ENCODE measurements at places on chromosomes 3 and 15.

- DNase-seq: peak; percentile 52
These were observed 12.8 kb downstream of the LXN start for GRCh38 chr3:158659454-158660237.

DNA sequence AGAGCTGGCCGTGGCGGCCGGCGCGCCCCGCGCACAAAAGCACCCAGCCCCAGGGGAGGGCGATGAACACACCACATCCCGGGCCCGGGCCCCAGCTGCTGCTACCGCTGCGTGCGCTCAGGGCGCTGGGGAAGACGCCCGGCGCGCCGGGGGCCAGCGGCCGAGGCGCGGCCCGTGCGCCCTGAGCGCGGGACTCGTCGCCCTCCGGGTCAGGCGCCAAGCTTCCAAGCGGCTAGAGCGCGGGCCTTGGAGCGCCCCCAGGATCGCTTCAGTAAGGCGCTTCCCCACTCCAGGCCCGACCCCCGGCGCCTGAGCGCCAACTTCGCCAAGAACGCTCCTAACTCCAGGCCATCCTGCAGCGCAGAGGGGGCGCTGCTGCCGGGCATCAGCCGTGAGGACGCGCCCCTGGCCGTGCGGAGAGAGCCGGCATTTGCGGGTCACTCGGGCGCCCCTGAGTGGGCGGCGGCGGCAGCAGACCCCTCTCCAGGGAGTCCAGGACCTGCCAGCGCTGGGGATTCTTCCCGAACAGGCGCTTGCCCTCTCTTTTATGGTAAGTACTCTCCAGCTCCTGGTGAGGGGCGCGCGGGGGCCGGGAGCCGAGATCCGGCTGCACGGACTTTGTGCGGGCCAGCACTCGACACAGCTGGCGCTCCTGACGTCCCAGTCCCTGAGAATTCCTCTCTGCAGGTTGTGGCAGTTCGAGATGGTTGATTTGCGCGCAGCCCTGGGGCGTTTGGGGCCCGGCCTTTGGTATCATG is 475 bp downstream of the SPSB4 start:
- DNase-seq: no peak

DNA sequence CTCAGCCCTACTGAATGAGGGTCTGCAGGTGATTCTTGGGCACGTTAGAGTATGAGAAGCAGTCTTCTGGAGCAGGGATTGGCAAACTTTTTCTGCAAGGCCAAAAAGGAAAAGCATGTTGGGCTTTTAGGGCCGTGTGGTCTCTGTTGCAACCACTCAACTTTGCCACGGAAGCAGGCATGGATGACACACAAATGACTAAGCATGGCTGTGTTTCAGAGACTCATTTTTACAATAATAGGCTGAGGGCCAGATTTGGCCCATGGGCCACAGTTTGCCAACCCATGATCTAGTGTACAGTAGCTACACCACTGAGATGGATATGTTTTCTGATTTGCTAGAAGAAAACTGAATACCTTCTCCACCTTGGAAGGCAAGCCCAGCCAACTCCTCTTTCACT is 66.1 kb upstream of the PRICKLE2 start:
- DNase-seq: no peak

GRCh38 chr15:70531576-70531975 is 231.8 kb downstream of the UACA start:
- DNase-seq: no peak

DNA sequence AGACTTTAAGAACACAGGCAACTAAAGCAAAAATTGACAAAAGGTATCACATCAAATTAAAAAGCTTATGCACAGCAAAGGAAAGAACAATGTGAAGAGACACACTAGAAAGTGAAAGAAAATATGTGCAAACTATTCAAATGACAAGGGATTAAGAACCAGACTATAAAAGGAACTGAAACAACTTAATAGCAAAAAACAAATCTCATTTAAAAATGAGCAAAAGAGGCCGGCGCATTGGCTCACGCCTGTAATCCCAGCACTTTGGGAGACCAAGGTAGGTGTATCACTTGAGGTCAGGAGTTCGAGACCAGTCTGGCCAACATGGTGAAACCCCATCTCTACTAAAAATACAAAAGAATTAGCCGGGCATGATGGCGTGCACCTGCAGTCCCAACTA is 14.4 kb downstream of the NGLY1 start:
- DNase-seq: no peak

GRCh38 chr3:16929311-16929710 is 44.6 kb downstream of the PLCL2 start:
- no peak for DNase-seq

DNA sequence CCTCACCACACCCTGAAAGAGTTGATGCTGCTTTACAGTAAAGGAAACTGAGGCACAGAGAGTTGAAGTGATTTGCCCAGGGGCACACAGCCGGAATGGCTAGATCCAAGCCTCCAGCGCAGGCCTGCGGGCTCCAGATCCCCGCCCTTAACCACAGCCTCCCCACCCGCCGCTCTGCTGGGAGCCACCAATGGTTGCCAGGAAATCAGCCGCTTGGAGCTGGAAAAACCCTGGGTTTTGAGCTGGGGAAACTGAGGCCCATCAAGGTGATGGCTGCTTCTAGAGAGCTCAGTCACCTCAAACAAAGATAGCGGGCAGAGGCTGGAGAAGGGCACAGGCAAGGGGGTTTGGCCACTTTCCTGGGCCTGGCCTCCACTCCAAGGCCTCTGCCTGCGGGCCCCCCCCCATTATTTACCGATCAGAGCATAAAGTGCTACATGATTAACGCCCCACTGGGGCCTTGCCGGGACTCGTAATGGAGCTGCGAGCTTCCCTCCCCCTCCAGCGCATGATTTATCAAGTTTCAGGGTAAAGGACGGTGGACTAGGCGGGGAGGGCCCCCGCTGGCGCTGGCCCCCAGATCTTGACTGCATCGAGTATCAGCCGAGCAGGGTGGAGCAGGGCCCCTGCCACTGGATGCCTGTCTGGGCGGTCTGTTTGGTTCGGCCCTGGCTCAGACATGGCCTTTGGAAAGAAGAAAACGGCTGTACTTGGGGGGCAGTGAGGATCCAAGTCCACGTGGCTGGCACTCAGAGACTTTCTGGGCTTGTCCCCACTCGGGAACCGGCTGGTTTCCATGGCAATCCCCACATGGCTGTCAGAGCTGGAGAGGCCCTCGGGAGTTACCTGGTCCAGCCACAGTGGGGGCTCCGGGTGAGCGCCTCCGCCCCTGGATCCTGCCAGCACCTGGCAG is 9.1 kb downstream of the PLXND1 start:
- DNase-seq: no peak

- DNase-seq: no peak
These were observed 10.4 kb upstream of the SEMA4B start for GRCh38 chr15:90190606-90191343.

GRCh38 chr15:70761046-70761445 is 2.3 kb downstream of the UACA start:
- no peak for DNase-seq

DNA sequence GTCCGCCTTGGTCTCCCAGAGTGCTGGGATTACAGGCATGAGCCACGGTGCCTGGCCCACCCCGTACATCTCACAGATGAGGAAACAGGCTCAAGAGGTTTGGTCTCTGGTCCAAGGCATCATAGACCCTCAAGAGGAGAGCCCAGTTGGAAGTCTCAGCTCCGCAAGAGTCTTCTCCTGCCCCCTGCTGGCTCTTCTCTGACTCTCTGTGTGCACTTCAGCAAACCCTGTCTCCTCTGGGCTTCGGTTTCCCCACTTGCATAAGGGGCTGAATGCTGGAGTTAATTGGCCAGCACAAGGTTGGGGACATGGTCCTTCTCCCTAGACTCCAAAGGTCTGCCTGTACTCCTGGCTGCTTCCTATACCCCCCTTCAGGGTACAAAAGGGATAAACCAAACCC is 3.9 kb downstream of the MST1R start:
- peak; percentile 22 for DNase-seq

DNA sequence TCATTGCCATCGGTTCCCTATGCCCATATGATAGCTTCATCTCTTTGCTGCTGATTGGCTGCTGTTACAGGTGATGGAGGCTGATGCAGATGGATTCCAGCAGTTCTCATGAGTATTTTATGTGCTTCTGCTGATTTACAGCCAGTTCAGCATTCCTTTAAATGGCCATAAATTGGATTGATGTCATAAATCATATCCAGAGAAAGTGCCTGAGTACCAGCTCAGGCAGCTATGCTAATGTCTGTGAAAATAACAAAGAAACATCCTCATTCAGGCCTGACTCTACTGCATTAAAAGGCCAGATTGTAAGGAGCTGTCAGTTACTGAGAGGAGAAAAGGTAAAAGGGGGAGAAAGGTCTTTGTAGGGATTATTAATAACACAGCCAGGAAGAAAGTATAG is 756.8 kb downstream of the IGSF11 start:
- no peak for DNase-seq

DNA sequence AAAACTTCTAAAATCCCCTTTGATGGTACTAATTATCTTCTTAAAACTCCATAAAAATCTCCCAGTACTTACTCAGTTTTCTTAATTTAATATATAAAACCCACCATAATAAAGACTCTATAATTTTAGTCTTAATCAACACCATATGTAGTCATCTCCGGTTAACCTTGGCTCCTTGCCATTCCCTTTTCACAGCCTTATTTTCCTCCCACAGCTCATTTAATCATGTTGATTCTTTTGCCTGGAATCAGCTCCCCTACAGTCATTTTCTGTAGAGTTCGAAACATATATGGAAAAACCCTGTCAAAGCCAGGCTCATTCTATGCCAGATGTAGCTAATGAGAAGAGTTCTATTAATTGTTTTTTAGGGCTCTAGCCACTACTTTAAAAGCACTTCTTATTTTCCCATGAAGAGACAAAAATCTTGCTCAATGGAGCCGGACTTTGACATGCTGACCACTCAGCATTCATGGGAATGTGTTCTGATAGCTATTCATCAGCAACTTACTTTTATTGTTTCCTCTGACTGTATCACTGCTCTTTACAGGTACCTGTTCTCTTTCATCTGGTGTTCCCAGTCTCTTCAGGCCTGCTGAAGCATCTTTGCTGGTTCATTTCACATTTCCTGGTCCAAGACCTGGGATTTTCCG is 573.4 kb downstream of the NAALADL2 start:
- no peak for DNase-seq

- no peak for DNase-seq
These were observed 357.1 kb upstream of the PROK2 start for GRCh38 chr3:72142028-72142427.

- DNase-seq: no peak
These were observed 80.6 kb downstream of the RBPMS2 start for GRCh38 chr15:64694816-64695215.

DNA sequence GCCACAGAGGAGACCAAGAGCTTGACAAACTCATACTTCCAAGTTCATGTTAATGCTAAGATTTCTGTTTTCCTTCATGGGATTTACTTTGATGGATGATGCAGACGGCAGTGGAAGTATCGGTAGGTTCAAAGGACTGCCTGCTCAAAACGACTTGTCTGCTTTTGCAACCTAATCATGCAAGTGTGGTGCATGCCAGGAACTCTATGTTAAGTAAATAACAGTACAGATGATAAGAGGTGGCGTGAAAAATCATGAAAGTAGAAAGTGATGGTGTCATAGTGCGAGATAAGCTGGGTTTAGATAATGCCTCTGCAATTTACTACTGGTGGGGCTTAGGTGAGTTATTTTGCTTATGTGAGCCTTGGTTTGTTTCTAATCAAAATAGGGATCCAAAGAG is 14.7 kb upstream of the LMCD1 start:
- no peak for DNase-seq

- no peak for DNase-seq
These were observed 30.4 kb downstream of the LSM3 start for GRCh38 chr3:14208977-14209394.

DNA sequence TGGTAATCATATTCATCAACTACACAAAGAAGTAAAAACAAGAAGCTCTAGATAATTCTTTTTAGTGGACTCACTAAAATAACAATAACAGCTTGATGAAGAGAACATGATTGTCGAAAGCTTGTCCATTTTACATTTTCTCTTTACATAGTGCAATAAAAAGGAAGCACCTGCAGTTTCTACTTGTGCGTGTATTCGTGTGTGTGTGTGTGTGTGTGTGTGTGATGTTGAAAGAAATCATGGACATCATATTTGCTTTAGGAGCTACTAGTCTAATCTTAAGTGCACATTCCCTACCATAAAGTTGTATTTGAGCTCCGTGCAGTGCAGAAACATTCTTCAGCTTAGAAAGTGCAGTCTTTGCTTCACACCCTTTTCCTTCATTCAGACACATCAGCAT is 288.8 kb downstream of the ZBTB20 start:
- DNase-seq: no peak

- no peak for DNase-seq
These were observed 2.3 kb downstream of the PHLDB2 start for GRCh38 chr3:111861391-111861790.

All from stimulated activated naive CD8-positive, alpha-beta T cell treated with anti-CD3 and anti-CD28 coated beads, Interleukin-15, Interleukin-2, amounts not matched to agents 100 U/mL and 50 U/mL, for 24 hours (primary cell).